HFFc6 (cell line): ENCODE measurements at places on chromosomes 4 and X. TPM values are rescaled to one million over a fixed set of nuclear protein-coding genes. Genes with fewer than 3 reads are reported as not detected.

DNA sequence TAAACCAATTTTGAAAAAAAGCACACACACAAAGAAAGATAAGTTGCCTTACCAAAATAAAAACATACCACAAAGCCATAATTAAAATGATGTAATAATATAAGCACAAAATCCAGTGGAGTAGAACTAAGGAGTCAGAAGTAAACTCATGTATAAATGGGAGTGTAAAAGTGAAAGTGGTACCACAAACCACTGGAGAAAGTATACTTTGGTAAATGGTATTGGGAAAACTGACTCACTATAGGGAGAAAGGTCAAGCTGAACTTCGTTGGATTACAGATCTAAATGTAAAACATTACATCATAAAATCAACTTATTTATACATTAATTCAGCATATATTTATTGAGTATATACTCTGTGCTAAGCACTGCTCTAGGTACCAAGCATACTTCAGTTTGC lies 46.3 kb upstream of the HHIP start:
- no peak for DNase-seq
- no peaks in the 10 kb centered on the region for H3K36me3 ChIP-seq
- no peak overlapping the region; the same call in 1 of the 2 replicates for H3K4me3 ChIP-seq
- no peak overlapping the region for H3K27ac ChIP-seq

DNA sequence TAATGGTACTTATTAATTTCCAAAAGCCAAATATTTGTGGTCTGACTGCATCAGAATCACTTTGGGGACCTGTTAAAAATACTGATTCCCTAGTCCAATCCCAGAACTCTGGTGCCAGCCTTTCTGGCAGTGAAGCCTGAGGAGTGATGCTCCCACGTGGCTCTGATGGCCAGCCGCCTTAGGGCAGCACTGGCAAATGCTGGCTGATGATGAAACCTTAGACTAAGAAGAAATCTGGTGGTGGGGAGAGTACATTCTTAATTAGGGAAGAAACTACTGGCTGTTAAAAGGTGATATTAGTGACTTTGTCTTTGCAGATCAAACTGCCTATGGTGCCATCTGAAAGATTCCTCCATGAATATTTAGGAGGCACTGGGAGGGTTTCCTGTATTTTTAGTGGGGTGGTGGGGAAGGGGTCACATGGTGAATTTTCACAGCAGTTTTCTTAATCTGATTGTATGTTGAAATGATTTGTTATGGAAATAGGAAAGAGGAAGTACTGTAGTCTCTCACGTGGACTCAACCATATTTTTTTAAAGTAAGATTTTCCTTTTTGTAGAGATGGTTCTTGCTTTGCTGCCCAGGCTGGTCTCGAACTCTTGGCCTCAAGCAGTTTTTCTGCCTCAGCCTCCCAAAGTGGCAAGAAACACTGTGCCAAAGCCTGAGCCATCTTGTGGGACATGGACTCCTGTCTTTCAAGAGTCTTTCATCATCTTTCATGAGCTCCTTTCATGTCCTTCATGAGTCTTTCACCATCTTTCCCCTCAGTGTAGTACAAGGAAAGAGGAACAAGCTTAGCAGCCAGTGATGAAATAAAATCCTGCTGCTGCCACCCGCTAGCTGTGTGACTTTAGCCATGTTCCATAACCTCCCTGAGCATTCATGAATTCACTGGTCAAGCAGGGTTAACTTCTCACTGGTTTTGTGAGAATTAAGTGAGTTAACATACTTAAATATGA lies 90.8 kb downstream of the ZNF330 start:
- DNase-seq = no peak
- no peaks in the 10 kb centered on the region for H3K36me3 ChIP-seq
- no peak overlapping the region for H3K27ac ChIP-seq
- H3K4me1 ChIP-seq = peaks cover 14% of the 10 kb centered on the region
- H3K4me3 ChIP-seq = no peak overlapping the region

GRCh38 chr4:158819942-158820786 lies 51.3 kb downstream of the FNIP2 start:
- H3K4me1 ChIP-seq = peaks cover 67% of the 10 kb centered on the region
- peaks cover 4% of the 10 kb centered on the region for H3K27me3 ChIP-seq
- no peaks in the 10 kb centered on the region for H3K36me3 ChIP-seq
- DNase-seq = no peak
- no peak overlapping the region for H3K4me3 ChIP-seq

DNA sequence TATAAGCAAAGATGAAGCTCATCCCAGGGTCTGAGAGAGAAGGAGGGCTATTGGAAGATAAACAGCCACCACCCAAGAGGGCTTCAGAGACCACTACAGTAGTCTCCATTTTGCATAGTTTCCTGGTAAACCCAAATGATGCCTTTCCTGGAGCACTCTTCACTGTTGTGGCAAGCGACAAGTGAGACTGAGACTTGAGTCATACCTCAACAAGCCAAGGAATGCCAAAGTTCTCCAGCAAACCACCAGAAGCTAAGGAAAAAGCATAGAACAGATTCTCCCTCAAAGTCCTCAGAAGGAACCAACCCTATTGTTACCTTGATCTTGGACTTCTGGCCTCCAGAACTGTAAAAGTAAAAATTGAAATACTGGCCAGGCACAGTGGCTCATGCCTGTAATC lies 65.9 kb downstream of the LARP7 start:
- no peak overlapping the region for H3K27ac ChIP-seq
- no peak overlapping the region for H3K4me3 ChIP-seq
- DNase-seq = peak; percentile 13

- H3K4me3 ChIP-seq = no peak overlapping the region
- peaks cover 32% of the 10 kb centered on the region for H3K4me1 ChIP-seq
Observed at GRCh38 chr4:53923921-53924320, 140.5 kb downstream of the CHIC2 start.

DNA sequence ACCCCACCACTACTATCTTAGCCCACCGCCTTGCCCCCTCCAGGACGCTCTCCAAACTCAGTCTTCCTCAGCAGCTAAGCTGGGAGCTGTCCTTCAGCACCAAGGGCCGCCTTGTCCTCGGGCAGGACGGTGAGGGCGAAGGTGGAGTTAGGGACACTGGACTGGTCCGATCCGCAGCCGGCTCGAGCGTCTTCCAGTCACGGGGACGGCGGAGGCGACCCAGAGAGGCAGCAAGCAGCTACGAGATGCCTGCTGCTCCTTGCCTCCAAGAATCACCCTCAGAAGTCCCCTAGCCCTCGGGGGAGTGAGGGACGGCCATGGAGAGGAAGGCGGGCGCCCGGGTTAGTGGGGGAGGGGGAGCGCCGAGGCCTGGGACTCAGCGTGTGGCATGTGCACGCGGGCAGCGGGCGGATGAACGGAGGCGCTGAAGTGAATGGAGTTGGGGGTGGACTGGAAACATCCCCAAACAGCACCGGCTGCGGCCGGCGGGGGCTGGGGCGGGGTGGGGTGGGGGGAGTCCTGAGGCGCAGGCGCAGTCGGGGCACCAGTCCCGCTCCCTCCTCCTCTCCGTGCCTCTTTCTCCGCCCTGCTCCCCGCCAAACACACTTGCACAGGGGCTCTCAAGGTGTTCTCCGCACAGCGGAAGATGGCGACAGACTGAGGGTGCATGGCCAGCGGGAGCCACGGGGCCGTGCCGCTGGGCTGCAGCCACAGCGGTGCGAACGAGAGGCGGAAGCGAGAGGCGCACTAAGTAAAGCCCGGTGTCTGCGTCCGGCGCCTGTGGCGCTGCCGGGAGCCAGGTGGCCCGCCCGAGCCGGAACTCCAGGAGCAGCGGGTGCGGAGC lies at the start of gene NALF2:
TSS of gene NALF2 (plus strand) at position 545 of the 844 bp plus-strand sequence. CDS start 957 bp downstream, outside the sequence.
- no peak within 1 kb of the TSS for H3K4me3 ChIP-seq
- H3K4me1 ChIP-seq = no peaks in the 10 kb centered on the region
- no peaks in the 10 kb centered on the region for H3K36me3 ChIP-seq

- DNase-seq = peak; percentile 21
- no peaks in the 10 kb centered on the region for H3K4me1 ChIP-seq
- H3K36me3 ChIP-seq = peaks cover 6% of the 10 kb centered on the region; the same call in 1 of the 2 replicates
- no peak overlapping the region for H3K27ac ChIP-seq
Observed at GRCh38 chrX:3326681-3327080, 19.8 kb downstream of the MXRA5 start.

DNA sequence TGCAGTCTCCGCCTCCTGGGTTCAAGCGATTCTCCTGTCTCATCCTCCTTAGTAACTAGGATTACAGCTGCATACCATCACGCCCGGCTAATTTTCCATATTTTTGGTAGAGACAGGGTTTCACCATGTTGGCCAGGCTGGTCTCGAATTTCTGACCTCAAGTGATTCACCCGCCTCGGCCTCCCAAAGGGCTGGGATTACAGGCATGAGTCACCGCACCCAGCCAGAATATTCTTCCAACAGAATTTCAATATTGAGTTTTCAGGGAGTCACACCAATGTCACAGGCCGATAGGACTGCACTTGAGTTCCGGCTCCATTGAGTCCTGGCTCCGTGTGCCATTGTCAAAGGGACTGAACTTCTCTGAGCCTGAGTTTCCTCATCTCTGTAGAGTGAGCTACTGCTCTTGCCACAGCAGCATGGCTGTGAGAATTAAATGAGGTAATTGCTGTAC lies 82.9 kb downstream of the CLCN4 start:
- peaks cover 38% of the 10 kb centered on the region for H3K4me1 ChIP-seq
- H3K27ac ChIP-seq = peak overlapping the region; percentile 83
- peak; percentile 85 for DNase-seq
- peak overlapping the region; percentile 42 for H3K4me3 ChIP-seq
- H3K36me3 ChIP-seq = no peaks in the 10 kb centered on the region

DNA sequence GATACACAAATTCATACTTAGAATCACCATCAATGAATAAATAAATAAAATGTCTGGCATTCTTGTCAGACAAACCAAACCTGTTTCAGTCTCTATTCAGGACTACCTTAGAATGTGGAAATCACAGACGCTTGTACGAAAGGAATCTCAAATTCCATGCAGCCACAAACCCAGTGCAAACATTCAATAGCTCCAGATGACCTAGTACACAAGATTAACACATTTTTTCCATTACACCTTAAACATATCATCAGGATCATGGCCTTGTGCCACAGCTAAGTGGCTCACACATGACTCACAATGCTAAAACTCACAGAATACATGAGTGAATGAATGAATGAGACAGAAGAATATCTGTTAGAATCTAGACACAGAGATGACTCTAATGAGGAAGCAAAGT lies 134.2 kb downstream of the PWWP3B start:
- no peak for DNase-seq
- H3K4me1 ChIP-seq = no peaks in the 10 kb centered on the region
- no peaks in the 10 kb centered on the region for H3K36me3 ChIP-seq
- H3K4me3 ChIP-seq = no peak overlapping the region

GRCh38 chr4:153248641-153249198 lies 44.5 kb downstream of the TRIM2 start:
- no peaks in the 10 kb centered on the region; the same call in 1 of the 2 replicates for H3K36me3 ChIP-seq
- no peaks in the 10 kb centered on the region for H3K27me3 ChIP-seq
- peaks cover 26% of the 10 kb centered on the region for H3K4me1 ChIP-seq
- peak overlapping the region; percentile 94 for H3K4me3 ChIP-seq
- H3K27ac ChIP-seq = peak overlapping the region; percentile 96

- no peaks in the 10 kb centered on the region for H3K36me3 ChIP-seq
- no peaks in the 10 kb centered on the region; the same call in 1 of the 2 replicates for H3K4me1 ChIP-seq
- H3K27me3 ChIP-seq = peaks cover 26% of the 10 kb centered on the region
- no peak for DNase-seq
- no peak overlapping the region for H3K4me3 ChIP-seq
- H3K27ac ChIP-seq = no peak overlapping the region
Observed at GRCh38 chr4:73617256-73617655, 3.0 kb downstream of the RASSF6 start.

GRCh38 chrX:118496763-118497079 lies 1.1 kb downstream of the DOCK11 start:
- no peaks in the 10 kb centered on the region for H3K36me3 ChIP-seq
- peaks cover 3% of the 10 kb centered on the region; the same call in 1 of the 2 replicates for H3K27me3 ChIP-seq
- DNase-seq = no peak
- H3K4me1 ChIP-seq = peaks cover 13% of the 10 kb centered on the region
- peak overlapping the region; percentile 83 for H3K27ac ChIP-seq

- no peak for DNase-seq
- H3K36me3 ChIP-seq = no peaks in the 10 kb centered on the region
- H3K4me1 ChIP-seq = no peaks in the 10 kb centered on the region; the same call in 1 of the 2 replicates
- no peaks in the 10 kb centered on the region for H3K27me3 ChIP-seq
- H3K4me3 ChIP-seq = no peak overlapping the region
Observed at GRCh38 chrX:38939067-38939466, 137.8 kb downstream of the MID1IP1 start.

DNA sequence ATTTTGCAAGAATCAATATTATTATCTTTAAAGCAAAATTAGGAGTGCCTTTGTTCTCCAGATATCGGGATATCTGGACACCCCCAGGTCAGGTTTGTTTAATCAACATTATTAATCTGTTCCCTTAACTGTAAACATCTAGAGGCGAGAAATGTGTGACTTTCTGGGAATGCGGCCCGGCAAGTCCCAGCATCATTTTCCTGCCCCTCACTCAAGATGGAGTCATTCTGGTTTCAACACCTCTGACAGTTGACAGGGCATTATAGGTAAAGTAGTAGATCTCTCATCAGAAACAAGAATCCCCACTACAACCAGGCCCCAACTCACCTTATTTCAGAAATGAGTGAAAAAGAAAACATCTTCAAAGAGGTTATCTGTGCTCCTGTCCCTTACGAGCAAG lies 331.6 kb upstream of the ZFP42 start:
- H3K4me1 ChIP-seq = peaks cover 32% of the 10 kb centered on the region
- peaks cover 4% of the 10 kb centered on the region for H3K36me3 ChIP-seq
- no peak for DNase-seq
- peaks cover 3% of the 10 kb centered on the region for H3K27me3 ChIP-seq

DNA sequence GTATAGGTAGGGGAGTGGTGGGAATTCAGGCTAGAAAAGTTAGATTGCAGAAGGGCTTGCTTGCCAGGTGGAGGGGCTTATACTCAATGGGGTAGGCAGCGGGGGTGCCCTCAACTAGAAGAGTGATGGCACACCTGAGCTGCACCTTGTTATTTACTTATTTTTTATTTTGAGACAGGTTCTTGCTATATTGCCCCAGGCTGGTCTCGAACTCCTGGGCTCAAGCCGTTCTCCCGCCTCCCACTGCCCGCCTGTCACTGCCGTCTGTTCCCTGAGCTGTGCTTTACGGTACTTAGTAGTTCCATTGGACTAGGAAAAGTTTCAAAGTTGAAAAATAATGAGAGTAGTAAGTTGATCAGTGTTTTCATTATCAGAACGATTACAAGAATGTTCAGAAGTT lies 2.0 kb downstream of the ZFX start:
- DNase-seq = no peak
- peak overlapping the region; percentile 78 for H3K27ac ChIP-seq
- peak overlapping the region; percentile 96 for H3K4me3 ChIP-seq
- peaks cover 3% of the 10 kb centered on the region; the same call in 1 of the 2 replicates for H3K27me3 ChIP-seq
- H3K4me1 ChIP-seq = peaks cover 71% of the 10 kb centered on the region

The GAGE12J gene
- total RNA-seq = not detected in 3 replicates

The RASSF6 gene
- total RNA-seq = not detected in 3 replicates

The GPRASP2 gene
- total RNA-seq = 9.3 and 15.0 TPM in 2 replicates

The CITED1 gene
- total RNA-seq = not detected in 3 replicates

The RAP1GDS1 gene
- total RNA-seq = 64.4 and 66.8 TPM in 2 replicates

The RNF175 gene
- not detected in 3 replicates for total RNA-seq

The LRAT gene
- not detected in 2 replicates for total RNA-seq

The GAGE10 gene
- total RNA-seq = not detected in 3 replicates
